ENCODE measurements at places on chromosomes 7 and 10. TPM values are rescaled to one million over a fixed set of nuclear protein-coding genes. Genes with fewer than 3 reads are reported as not detected.

GRCh38 chr7:40571796-40572195, 437.0 kb downstream of the SUGCT start:
- DNase-seq = peak; percentile 88

MSS51 gene
- 0.24 TPM for total RNA-seq

DNA sequence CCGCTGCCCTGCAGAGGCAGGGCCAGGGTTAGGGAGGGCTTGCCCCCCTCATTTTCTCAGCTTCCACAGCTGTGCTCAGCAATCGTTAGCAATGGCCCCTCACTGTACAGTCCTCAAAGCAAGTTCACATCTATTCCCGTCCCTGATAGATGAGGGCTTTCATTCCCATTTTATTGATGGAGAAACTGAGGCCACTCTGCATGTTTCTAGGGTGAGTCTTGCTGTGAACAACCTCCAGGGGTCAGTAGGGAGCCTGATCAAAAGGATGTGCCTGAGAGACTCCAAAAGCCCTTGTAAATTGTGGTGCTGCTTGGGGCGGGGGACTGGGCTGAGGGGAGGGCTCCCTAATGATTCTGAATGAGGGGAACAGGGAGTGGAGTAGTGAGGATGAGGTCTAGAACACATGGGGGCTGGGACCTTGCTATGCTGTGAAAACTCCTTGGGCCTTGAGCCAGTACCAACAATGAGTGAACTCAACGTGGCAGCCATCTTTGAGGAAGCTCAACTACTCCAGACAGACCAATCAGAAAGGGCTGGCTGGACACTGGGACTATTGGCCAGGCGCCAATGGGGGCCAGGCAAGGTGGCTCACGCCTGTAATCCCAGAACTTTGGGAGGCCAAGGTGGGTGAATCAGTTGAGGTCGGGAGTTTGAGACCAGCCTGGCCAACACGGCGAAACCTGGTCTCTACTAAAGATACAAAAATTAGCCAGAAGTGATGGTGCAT, 6.7 kb upstream of the GRIFIN start:
- DNase-seq = no peak

GRCh38 chr10:89236226-89236797, 15.3 kb downstream of the LIPA start:
- no peak for DNase-seq

- no peak for DNase-seq
Observed at GRCh38 chr7:34083440-34083839, 178.1 kb downstream of the BMPER start.

ANXA8 gene
- 0.29 TPM for total RNA-seq

FRMD4A gene
- total RNA-seq = 51.1 TPM

ZNF727 gene
- total RNA-seq = not detected

SYT15 gene
- under 0.01 TPM for total RNA-seq

- DNase-seq = no peak
Observed at GRCh38 chr10:22672319-22673090, 41.9 kb downstream of the PIP4K2A start.

DNA sequence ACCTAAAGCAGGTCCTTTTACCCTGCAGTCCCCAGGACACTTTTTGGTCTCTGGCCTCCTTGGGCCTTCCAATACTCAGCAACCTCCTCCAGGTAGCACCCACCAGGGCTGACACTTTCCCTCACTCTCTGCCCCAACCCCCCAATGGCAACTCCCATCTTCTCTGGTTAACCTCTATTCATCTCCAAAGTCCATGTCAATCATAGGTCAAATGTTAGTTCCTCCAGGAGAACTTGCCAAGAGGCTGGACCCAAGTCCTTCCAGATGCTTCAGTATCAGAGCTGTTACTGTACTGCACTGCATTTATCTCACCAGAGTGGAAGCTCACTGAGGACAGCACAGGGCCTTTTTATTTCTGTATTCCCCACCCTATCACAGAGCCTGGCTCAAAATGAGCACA, 295.0 kb upstream of the KLF14 start:
- no peak for DNase-seq

GRCh38 chr7:155533827-155534690, 12.3 kb downstream of the CNPY1 start:
- DNase-seq = peak; percentile 5

WDFY4 gene
- total RNA-seq = not detected

GRCh38 chr7:145986248-145986874, 130.2 kb upstream of the CNTNAP2 start:
- peak; percentile 13 for DNase-seq

GRCh38 chr10:50601974-50602373, 21.8 kb downstream of the SGMS1 start:
- no peak for DNase-seq
